Stimulated activated CD8-positive, alpha-beta memory T cell treated with anti-CD3 and anti-CD28 coated beads, Interleukin-15, amount 100 ng/mL, for 24 hours (primary cell): ENCODE measurements at places on chromosomes 7 and 10.

- no peak for DNase-seq
These were observed 735.9 kb downstream of the GATA3 start for GRCh38 chr10:8790390-8790789.

DNA sequence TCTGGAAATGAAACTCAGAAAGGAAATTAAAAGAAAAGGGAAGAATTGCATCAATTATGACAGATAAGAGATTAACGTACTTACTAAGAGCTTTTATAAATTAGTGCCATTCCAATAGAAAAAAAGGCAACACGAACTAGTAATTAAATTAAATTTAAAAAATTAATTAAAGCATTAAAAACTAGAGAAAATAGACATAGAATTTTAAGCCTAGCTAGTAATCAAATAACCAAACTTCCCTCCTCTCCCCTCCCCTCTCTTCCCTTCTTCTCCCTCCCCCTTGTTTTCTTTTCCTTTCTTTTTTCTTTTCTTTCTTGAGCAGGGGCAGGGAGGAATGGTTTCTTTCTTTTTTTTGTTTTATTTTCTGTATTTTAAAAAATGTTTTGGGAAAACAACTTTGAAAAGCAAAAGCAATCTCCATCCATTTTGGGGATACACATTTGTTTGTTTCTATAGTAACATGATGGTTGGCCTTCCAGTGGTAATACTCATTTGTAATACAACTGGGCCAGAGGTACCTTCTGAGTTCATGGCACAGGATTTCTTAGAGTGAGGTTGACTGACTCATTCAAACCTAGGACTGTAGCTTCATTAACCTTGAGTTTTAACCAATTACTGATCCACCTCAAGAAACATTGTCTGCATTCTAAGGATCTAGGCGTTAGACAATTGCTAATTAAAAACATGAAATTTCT lies 132.6 kb downstream of the ST7 start:
- DNase-seq = no peak

DNA sequence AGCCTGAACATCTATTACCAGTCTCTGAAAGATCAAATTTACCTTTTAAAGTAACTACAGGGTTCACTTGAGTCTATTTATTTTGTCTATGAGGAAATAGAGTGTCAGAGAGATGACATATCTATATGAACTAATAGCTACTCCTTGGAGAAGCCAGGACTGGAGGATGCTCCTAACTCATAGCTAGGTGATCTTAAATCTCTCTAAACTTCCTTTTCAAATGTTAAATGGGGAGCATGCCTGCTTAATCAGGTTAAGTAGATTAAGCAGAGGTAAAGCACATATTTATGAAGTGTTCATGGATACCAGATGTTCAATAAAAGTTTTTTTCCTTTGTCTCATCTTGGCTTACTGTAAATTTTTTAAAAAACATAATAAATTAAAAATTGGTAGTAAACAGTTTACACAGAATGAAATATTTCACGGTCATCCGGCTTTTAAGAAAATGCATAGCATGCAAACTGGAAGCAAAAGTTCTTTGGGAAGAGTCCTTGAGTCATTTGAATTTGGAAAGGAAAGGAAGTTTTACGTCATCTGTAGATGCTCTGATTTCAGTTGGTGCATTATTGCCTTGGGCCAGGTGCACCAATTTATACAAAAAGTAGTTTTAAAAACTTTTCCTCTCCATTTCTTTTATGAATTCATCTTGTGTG lies 155.1 kb downstream of the BICC1 start:
- DNase-seq = no peak

DNA sequence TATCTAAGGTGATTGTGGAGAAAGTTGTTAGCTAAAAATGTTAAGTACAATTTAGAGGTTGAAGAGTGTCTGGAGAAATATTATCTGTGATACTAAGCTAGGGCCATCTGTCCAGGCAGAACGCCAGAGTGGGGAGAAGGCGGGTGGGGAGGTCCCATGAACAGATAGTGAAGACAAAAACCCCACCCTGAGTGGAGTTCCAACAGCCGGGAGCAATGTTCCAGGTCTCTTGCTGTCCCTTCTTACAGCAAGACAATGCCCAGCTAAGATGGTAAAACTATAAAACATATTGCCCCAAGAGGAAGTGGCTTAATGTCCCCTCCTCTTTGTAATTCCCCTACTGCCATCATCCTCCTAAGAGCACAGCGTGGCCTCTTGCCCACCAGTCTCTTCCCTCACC lies 10.4 kb upstream of the IL15RA start:
- no peak for DNase-seq

DNA sequence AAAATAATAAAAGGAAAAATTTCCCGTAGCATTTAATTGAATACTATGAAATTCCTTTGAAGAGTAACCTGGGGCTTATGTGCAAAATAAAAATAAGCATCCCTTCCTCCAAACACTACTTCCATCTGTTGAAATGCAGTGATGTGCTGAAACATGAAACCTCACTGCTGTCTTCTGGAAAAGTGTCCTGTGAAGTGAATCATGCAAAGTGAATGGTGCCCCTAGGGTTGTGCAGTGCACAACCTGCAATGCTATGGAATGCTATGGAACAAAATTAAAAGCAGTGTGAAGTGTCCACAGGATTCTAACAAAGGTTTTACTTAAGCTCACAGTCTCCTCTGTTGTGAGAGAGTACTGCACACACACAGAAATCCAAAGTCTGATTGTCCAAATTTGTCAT lies 480.9 kb downstream of the ETV1 start:
- no peak for DNase-seq
